G401 (cell line): ENCODE measurements at places on chromosomes 11 and 22.

DNA sequence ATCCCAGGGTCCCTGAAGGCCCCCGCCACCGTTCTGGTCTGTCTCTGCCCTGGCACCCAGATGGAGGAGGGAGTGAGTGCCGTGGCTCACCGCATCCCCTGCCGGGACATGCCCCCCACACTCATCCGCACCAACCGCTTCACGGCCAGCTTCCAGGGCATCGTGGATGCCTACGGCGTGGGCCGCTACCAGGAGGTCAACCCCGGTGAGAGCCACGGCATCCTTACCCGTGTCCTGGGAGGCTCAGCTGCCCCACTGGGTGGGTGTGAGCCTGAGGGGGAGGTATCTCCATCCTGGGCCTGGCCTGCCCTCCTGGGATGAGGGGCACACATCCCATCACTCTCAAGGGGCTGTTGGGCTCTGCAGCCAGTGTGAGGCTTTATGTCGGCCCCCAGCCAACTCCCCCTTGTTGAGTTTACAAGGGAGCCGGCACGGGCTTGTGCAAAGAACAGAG is 6.1 kb downstream of the TCIRG1 start:
- no peak for DNase-seq

GRCh38 chr11:24683583-24683982 is 186.7 kb downstream of the LUZP2 start:
- no peak for DNase-seq

- no peak for DNase-seq
Observed at GRCh38 chr11:65083134-65083833, 556 bp downstream of the CDCA5 start.

GRCh38 chr22:35587447-35587870 is 29.7 kb downstream of the MB start:
- peak; percentile 75 for DNase-seq

DNA sequence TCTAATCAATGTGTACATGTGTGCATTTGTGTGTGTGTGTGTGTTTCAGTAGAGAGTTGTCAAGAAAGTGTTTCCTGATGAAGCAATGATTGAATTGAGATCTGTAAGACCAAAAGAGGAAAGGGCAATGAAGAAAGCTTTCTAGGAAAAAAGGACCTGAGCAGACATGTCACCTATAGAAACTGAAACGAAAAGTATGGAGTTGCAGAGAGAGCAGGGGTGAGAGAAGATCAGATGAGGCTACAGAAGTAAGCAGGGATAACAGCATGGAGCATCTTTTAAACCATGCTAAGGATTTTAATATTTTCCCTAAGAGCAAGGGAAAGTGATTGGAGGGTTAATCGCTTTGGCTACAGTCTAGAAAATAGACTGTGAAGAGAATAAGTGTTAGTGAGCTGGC is 1459.4 kb upstream of the TENM4 start:
- DNase-seq = no peak

- DNase-seq = peak; percentile 18
Observed at GRCh38 chr11:122229481-122230384, 113.7 kb upstream of the BLID start.

DNA sequence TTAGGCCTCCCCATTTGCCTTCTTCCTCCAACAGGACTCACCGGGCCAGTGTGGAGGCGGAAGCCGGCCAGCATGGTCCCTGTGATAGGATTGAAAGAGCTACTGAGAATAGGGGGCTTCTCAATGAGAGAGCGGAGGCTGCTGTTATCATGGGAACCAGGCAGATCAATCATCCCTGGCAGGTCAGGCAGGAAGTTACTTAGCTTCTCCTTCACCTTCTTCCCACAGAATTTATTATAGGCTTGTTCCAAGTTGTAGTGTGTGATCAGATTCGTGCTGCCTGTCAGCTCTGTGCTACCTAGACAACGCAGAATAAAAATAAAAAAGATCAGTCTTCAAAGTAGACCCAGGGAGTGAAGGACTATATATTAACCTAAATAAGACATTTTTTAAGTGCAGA is 7.1 kb downstream of the MED19 start:
- no peak for DNase-seq

- DNase-seq = peak; percentile 84
Observed at GRCh38 chr11:59560702-59561473, 49.5 kb downstream of the OR4D9 start.

DNA sequence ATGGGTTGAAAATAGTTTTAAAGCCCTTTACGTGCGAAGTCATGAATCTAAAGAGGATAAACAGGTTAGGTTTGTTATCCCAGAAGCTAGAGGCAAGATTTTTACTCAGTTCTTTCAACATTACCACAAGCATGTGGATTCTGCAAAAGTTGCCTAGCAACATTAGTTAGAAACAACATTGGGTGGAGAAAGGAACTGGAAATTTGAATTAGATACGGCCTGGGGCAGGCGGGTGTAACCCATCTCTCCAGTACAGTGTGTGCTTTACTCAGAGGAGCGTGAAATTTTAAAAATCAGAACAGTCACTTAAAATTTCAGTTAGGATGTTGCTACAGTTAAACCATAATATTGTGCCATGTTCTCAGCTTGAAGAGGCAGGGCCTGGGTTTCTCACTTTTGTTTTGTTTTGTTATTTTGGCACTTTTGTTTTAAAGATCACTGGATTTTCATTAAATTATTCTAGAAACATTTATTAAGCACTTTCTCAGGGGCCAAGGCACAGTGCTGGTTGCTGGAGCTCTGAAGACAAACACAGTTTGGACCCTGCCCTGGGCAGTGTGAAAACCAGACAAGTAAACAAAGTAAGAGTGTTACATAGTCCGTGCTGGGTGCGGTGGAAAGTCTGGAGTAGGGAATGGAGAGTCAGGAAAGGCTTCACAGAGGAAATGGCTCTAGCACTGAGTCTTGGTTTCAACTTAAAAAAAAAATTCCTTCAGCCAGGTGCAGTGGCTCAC is 4.4 kb upstream of the WEE1 start:
- DNase-seq = peak; percentile 35

GRCh38 chr11:19400296-19400695 is 159.6 kb upstream of the E2F8 start:
- no peak for DNase-seq

DNA sequence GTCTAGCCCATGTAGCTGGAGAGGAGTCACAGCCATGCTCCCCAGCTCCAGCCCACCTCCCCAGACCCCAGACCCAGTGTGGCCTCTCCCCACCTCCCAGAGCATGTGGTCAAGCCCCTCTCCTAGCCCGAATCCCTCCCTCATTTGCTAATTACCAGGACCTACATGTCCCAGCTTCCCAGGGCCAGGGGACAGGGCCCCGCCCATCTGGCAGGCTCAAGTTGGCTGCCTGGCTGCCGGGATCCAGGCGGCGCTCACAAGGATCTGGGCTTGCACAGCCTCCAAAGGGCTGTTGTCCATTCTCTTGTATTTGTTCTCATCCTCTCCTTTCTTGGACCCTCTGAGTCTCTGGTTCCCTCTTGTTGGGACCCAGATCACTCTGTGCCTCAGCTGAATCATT is 4.6 kb upstream of the MIF start:
- no peak for DNase-seq

DNA sequence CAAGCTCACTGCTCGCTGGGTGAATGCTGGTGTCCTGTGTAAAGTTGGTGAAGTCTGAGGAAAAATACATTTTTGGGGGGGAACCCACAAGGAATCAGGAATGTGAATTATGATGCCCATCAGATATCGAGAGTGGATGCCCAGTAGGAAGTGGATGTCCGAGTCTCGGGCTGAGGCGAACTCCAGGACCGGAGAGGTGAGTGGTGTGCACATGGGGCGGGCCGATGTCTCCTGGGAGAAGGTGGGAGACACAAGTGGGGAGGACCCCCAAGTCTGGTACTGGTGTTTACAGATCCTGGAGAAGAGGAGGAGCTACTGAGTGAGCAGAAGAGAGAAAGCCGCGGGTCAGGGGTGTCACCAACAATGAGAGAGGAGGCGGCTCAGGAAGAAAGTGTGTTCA is 19.2 kb upstream of the APOBEC3A start:
- no peak for DNase-seq

GRCh38 chr22:35071784-35072183 is 5.8 kb downstream of the ISX start:
- peak; percentile 33 for DNase-seq

- DNase-seq = no peak
Observed at GRCh38 chr22:45468872-45469271, 33.8 kb upstream of the FBLN1 start.

DNA sequence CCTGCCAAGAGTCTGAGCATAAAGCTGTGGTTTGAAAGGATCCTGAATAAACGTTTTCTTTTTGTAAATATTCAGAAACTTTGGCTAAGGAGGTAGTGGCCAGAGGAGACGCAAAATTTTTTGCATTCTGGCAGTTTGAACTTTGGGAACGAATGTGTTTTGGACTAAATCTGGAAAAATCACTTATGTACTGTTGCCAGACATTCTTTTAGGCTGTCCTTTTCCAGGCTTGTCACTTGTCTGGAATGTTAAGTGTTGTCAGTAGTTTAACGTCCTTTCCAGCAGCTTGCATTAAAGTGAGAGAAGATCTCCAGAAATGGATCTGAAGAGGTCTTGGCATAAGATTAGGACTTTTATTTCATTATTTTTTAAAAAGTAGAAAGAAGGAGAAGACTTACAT is 18.5 kb downstream of the SPECC1L start:
- no peak for DNase-seq
